ENCODE measurements at places on chromosomes 1 and 21. TPM values are rescaled to one million over a fixed set of nuclear protein-coding genes. Genes with fewer than 3 reads are reported as not detected.
A peak's percentile ranks its signal among the peaks of the same experiment; 100 is the strongest.

The PCSK9 gene
- total RNA-seq = 10.2 TPM

The CCDC17 gene
- 2.8 TPM for total RNA-seq

GRCh38 chr1:192147696-192148095 lies 10.6 kb upstream of the RGS18 start:
- DNase-seq = no peak

The GJC2 gene
- 2.8 TPM for total RNA-seq

- DNase-seq = no peak
Observed at GRCh38 chr21:33451634-33452071, 28.1 kb downstream of the TMEM50B start.

The XCL2 gene
- not detected for total RNA-seq

DNA sequence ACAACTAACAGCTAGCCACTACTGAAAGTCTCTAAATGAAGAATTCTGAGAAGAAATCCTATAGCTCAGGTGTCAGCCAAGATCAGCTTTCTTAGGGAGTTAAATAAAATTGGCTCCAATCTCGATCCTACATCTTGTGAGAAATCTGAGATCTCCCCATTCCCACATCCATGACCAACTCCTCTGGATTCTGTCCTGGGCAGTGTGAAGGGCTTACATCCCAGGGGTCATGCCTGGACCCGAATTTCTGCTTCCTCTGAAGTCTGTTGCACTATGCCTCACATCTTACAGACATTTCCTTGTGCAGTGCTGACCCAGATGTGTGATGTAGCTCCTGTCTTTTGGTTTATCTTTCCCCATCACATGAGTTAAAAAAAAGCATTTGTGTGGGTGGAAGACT lies 4.8 kb upstream of the TNN start:
- DNase-seq = no peak

The LCE3D gene
- not detected for total RNA-seq

DNA sequence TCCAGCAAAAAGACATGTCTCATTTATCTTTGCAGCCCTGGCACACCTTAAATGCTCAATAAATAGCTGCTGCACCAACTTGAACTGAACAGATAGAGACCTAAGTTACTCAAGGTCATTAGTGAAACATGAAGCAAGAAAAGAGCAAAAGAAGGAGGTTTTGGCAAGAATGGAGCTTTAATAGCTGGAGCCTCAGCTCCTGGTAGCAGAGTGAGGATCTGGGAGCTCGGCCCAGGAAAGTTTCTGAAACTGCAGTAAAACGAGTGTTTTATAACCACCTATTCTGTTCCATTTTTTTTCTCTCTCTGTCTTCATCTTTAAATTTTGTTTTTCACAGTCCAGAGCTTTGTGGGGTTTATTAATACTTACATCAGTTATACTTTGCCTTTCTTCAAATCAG lies 207.5 kb downstream of the SETD4 start:
- no peak for DNase-seq

GRCh38 chr1:47656719-47657685 lies 219.2 kb downstream of the FOXD2 start:
- peak; percentile 31 for DNase-seq

GRCh38 chr1:226656201-226656600 lies 82.9 kb downstream of the ITPKB start:
- no peak for DNase-seq

DNA sequence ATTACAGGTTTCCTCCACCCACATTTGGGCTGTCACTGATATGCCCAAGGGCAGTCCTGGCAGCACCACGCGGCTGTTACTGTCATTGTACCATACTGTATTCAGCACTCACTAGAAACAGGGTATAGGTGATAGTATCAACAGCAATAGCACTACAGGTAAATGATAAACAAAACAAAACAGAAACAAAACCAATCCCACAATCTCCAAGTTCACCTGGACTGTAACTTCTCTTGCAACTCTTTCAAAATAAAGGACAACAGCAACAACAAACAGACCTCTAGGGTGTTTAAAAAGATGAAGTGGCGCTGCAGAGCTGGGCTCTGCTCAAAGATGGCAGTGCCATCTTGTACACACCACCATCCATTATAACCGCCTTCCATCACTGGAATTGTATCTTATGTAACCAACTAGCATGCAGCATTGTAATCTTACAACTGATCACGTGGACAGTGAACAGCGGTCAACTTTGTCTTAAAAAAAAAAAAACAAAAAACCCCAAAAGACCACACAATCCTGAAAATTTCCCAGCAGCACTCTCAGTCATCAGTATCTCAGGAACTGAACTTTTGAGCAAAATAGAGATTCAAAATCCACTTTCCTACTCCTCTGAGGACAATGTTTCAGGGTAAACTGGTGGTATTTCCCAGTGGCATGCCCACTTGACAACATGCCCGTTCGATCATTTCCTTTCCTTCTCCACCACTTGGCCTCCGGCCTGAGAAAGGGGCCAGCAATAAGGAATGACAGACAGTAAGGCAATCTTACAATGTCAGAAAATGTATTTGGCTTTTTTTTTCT lies 3.8 kb downstream of the IRF2BP2 start:
- peak; percentile 44 for DNase-seq

GRCh38 chr1:10265027-10265426 lies 54.7 kb downstream of the KIF1B start:
- DNase-seq = no peak

The ZNF670 gene
- total RNA-seq = 3.8 TPM

DNA sequence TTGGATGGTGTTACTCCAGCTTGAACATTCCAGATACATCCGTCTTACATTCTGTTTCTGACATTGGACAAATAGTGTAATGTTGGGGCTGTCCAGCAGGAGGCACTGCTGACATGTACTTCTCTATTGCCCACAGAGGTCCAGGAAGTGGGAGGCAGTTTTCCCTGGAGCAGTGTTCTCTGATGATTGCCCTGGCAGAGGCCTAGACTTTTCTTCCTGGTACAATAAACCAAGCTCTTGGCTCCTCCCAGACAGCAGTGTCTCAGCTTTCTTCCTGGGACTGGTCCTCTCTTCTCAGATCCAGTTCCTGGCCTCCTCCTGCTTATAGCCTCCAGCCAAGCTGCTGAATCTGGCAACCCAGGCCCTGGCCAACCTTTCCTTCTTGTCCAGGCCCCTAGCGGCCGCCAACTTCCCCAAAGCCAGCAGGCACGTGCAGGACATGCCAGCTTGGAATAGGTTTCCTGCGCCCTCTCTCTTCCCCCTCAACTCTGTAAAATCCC lies 14.9 kb upstream of the IFNLR1 start:
- peak; percentile 92 for DNase-seq

- no peak for DNase-seq
Observed at GRCh38 chr1:159668739-159669138, 45.6 kb downstream of the CRP start.

- no peak for DNase-seq
Observed at GRCh38 chr1:81548918-81549587, 251.7 kb upstream of the ADGRL2 start.

- no peak for DNase-seq
Observed at GRCh38 chr21:45774291-45774690, 130.8 kb downstream of the PCBP3 start.

- DNase-seq = no peak
Observed at GRCh38 chr1:153557877-153558276, 7.8 kb downstream of the S100A2 start.

- DNase-seq = peak; percentile 88
Observed at GRCh38 chr1:202007805-202008489, 2.4 kb upstream of the ELF3 start.

The PUSL1 gene
- total RNA-seq = 19.0 TPM

GRCh38 chr1:207316141-207316540 lies 5.3 kb upstream of the CD55 start:
- no peak for DNase-seq

DNA sequence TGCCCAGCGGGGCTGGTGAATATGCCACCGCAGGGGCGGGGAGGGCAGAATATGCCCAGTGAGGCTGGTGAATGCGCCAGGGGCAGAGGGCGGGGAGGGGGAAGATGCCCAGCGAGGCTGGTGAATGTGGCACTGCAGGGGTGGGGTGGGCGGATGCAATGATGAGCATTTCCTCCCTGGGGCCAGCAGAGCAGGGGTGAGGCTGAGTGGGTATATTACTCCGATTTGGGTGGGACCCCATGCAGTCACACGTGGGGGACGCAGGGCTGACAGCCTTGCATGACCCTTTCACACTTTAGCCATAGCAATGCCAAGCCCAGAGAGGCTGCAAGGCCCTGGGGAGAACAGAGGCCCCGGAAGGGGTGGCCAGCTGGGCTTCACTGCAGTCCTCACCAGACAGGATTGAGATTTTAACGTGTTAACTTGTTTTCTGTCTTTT lies 9.3 kb upstream of the SLX9 start:
- no peak for DNase-seq

The SHE gene
- 6.2 TPM for total RNA-seq

- no peak for DNase-seq
Observed at GRCh38 chr1:192639607-192640368, 3.8 kb downstream of the RGS13 start.

- DNase-seq = no peak
Observed at GRCh38 chr1:203813581-203814341, 18.3 kb downstream of the ZBED6 start.

The PTCH2 gene
- 1.9 TPM for total RNA-seq

The FMOD gene
- 272 TPM for total RNA-seq

The TRIM67 gene
- 0.03 TPM for total RNA-seq

The PIGR gene
- total RNA-seq = 2,875 TPM

DNA sequence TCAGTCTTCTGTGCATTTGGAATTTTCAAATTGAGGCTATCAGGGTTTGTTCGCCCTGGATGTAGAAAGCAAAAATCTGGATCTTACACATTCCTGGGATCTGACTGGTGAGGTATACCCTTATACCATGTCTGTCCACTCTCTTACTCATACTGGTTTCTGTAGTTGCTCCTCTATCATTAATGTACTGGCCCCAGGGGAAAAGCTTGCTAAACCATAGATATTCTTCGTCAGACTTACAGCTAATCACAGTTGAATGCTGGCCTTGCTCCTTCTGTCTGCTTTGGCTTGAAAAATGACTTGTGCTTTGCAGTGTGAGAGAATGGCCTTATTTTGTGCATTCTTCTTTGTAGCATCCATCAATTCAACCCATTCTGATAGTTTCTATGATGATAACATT lies 30.5 kb downstream of the TBCE start:
- no peak for DNase-seq

The UBL4B gene
- total RNA-seq = not detected

DNA sequence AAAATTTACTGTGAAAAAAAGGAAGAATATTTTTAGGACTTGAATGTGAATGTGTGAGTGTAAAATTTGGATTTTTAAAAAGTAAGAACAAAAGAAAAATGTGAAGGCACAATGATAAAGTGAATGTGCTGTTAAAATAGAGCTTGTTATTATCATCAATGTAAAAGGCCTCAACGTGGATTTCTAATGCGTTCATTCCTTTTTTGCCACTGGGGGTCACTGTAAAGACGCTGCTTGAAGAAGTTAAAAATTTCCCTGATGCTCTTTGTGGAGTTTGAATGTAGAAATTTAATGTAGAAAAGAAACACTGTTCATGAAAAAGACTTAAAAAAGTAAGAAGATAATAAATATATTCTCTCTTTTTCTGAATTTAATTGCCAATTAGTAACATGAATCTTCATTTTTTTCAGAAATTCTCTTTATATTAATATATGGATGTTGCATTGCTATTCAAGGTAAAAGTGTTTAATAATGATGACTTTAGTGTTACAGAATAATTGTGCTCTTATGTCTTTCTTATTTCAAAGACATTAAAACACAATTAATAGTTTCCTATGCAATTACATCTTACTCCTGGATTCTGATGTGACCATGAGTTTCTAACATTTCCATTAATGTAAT lies 161.5 kb downstream of the DNM3 start:
- peak; percentile 46 for DNase-seq

DNA sequence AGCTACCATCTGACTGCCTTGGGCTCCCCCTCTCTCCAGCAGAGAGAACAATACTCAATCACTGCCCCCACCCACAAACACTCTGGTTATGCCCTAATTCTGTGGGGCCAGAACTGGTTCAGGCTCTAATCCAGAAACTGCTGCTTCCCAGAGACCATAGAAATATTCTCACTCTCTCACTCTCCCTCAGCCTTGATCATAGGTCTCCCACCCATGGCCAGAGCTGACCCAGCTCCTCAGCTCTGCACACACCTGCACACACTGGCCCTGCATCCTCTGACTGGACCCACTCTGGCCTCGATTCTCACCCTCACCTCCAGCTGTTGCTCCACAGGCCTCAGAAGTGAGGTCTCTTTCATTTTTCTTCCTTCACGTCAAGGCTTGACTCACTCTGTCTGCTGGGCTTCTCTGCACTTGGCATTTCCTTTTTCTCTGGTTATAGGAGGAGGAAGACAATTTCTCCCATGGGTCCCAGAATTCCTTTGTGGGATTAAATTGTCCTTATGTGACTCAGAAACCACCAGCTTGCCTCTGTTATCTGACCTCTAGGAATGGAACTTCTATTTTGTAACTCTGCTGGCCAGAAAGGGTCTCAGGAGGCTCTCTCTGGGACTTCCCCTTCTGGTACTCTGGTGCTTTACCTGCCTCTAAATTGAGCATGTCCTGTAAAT lies 15.6 kb upstream of the ZMYM6 start:
- no peak for DNase-seq

GRCh38 chr1:160664573-160665051 lies 17.8 kb upstream of the SLAMF1 start:
- DNase-seq = no peak

DNA sequence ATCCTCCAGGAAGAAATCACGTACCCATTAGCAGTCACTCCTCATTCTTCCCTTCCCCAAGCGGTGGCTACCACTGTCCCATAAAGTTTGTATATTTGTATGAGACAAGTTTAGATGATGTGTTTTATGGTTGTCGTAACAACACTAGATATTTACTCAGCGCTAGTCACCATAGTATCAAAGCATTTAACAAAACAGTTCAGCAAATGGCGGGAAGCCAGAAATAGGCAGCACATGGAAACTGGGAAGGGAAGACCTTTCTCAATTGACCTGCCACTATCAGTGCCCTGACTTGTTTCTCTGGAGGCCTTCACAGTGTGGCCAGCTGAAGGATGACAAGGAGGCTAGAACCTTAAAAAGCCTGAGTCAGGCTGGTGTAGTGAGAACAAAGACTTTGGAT lies 31.1 kb downstream of the CNST start:
- DNase-seq = no peak

The MYBPH gene
- total RNA-seq = not detected

The ARHGEF19 gene
- total RNA-seq = 6.4 TPM

The CRYAA gene
- not detected for total RNA-seq

DNA sequence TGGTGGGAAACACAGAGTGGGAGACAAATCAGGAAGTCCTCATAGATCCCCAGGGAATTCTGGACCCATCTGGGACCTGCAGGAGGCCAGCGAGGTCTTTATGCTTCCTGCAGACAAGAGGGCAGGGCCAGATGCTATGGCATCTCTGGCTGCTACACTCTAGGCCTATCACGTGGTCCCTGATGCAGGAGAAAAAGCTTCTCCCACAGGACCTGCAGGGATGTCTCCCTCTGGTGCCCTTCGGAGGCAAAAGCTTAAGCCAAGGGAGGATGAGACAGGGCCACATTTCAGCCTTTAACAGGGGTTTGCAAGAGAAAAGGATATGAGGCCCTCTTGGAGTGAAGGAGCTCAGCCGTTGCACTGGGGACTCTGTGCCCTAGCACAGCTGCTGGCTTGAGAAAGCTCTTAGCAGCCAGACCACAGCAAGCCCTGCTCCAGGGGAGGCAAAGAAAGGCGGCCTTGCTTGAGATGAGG lies 243.0 kb downstream of the C1orf94 start:
- no peak for DNase-seq

The MSH4 gene
- 0.32 TPM for total RNA-seq

All from mucosa of gallbladder (tissue), 1 donor.